ENCODE measurements at places on chromosomes 3 and 15.
A peak's percentile ranks its signal among the peaks of the same experiment; 100 is the strongest.

DNA sequence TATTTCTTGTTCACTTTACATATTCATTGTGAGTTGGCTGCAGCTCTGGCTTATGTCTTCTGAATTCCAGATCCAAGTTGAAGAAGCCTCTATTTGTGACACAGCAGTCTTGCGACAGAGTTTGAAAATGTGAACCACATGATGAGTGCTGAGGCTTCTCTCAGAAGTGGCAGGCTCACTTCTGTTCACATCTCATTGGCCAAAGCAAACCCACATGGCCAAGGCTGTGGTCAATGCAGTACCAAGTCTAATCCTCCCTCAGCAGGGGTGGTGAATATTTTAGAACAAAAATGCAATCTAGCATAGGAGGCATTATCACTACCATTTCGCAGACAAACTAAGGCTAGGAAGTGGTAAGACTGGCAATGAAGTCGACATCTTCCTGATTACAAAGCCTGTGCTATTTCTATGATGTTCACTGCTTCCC is 45.2 kb downstream of the CDCP1 start:
- DNase-seq = no peak

DNA sequence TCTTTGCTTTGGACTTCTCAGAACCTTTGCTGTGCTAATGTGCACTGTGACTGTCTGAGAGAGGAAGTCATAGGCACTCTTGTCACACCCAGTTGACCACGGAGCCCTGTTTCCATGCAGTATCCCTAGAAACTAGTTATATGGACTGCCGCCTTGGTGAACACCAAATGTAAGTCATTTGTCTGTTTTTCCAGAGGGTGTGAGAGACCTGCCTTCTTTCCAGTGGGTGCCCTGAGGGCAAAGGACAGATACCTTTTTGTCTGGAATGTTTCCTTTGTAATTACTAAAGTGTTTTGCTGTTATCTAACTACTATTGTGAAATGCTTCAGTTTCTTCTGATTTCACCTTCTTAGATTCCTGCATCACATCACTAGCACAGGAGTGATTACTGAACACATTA is 91.8 kb downstream of the LARS2 start:
- no peak for DNase-seq

- DNase-seq = no peak
Measured at GRCh38 chr3:182784542-182784941, 8.8 kb upstream of the ATP11B start.

DNA sequence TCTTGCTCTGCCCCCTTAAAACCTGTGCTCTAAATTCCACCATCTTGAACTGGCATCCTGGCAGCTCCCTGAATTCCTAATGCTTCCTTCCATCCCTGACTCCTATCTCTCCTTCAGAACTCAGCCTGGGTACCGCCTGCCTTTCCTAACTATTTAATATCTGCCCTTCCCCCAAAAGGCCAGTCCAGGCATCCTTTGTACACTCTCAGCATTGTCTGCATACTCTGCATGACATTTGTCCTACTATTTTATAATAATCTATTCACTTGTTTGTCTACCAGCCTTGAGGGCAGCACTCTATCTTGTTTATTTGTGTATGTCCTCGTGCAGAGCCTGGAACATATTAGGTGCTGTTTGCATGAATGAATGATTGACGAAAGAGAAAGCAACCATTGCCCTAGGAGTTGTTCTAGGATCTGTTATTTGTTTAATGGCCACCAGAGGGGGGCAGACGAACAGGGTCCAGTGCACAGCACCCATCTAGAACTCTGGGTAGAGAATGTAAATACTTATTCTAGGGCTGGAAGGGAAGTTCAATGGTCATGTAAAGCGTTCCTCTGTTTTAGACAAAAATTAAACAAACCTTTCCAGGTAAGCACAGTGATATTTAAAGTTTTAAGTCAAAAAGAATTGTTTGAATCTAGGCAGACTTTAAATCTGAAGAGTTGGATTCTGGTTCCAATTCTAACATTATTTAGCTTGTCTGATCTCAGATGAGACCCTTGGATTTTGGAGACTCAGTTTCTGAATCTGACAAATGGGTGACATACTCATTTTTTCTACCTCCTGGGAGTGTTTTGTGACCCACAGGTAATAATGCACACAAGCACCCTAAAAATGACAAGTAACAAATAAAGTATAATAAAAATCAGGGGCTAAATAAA is 125.8 kb upstream of the GALNT15 start:
- DNase-seq = peak; percentile 58

GRCh38 chr3:10192953-10193691 is 28.4 kb downstream of the IRAK2 start:
- DNase-seq = no peak

- DNase-seq = no peak
Measured at GRCh38 chr3:45528429-45528828, 66.1 kb upstream of the LIMD1 start.

GRCh38 chr3:152252755-152253154 is 16.0 kb upstream of the MBNL1 start:
- DNase-seq = no peak

GRCh38 chr3:4406746-4407568 is 60.1 kb downstream of the SUMF1 start:
- no peak for DNase-seq

DNA sequence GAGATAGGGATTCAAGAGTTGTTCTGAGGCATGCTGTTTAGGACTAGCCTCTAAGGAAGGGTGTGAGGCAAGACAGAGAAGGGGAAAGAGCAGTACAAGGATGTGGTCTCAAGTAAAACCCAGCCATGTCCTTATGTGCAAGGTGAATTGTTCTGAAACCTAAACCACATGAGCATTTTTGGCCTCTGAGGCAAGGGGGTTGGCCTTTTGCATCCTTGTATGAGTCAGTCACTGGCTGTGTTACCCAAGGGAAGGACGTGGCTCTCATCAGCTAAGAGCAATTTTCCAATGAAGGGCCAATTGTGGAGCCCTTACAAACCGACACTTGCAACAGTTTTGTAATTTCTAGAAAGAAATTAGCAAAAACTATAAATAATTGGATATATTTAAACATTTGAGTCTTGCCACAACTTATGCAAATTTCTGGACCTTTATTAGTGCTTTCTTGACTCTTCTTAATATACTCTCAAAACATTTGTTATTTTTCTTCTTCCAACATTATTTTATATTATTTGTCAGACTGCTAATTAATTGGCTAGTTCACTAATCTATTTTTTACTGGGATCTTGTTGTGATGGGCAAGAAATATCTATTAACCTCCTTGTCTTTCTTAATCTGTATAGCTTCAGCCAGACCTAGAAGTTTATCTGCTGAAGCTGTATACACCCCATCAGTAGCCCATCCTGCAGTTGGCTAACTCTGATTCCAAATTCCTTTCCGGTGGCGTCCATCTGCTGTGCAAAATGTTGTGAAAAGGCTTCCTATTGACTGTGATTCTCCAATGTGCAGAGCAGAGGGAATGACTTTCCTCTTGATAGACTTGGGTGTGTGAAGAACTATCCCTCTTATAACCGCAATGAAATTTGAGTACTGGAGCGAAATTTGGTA is 97.7 kb upstream of the P2RY1 start:
- DNase-seq = no peak

DNA sequence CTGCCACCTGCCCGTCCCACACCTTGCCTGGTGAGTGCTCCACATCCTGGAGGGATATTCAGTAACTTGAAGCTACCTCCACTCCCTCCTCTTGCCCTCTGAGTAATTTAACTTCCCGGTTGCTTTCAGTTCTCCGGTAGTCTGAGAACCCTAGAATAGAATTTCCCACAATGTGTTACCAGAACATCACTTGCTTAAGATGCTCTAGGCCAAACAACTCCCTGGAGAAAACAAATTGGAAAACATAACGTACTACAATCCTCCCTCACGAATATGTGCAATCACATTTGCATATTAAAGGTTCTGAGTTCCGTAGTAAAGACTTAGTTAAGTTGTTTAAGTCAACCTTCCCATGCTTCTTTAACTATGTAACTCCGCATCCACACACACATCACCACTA is 44.8 kb downstream of the SLCO2A1 start:
- DNase-seq = no peak

DNA sequence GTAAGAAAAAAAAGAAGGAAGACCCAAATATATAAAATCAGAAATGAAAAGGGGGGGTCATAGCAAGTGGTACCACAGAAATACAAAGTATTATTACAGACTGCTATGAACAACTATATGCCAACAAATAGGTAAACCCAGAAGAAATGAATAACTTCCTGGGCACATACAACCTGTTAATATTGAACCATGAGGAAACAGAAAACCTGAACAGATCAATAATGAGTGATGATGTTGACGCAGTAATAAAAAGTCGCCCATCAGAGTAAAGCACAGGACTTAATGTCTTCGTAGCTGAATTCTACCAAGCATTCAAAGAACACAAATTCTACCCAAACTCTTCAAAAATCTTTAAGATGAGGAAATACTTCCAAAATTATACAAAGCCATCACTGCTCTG is 921.6 kb upstream of the SEMA6D start:
- DNase-seq = no peak

GRCh38 chr3:179973931-179974361 is 62.8 kb downstream of the PEX5L start:
- DNase-seq = no peak

DNA sequence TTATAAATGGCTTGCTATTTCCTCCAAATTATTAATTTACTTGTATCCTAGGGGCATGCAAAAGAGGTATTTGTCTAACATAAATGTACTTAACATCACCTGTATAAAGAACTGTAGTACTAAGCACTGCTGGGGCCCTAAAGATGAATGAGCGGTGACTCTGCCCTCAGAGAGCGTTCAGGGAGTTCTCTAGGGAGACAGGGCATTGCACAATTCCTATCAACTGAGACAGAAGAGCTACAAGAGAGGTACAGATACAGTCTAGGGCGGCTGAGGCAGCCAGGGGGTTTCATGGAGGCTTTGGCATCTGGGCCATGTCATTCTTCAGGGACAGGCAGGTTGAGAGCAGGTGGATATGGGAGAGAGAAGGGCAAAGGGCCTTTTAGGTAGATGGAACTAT is 39.9 kb upstream of the PARL start:
- no peak for DNase-seq

DNA sequence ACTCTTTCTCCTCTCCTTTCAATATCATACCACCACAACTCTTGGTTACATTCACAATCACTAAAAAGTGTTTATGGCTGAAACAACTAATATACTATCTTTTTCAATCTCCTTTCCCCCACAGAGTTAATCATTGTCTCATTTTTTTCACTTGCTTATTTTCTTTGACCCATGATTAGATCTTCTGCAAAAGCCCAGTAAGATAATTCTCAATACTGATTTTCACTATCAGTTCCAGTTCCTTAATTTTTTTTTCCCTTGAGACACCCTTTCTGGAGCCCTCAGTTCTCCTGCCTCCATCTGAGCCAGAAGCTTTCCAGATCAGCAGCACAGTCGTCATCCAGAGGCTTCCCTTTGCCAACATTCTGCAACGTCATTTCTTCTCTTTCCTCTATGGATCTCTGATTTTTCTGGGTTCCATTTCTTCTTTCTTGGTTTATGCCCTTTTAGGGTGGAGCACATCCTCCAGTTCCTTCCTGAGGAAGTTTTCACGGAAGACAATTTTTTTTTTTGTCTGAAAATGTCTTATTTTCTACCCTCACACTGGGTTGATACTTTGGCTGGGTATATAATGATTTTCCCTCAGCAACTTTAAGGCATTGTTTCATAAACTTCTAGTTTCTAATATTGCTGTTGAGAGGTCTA is 88.7 kb upstream of the C15orf39 start:
- DNase-seq = no peak

- DNase-seq = no peak
Measured at GRCh38 chr3:15616053-15616452, 14.5 kb downstream of the BTD start.

DNA sequence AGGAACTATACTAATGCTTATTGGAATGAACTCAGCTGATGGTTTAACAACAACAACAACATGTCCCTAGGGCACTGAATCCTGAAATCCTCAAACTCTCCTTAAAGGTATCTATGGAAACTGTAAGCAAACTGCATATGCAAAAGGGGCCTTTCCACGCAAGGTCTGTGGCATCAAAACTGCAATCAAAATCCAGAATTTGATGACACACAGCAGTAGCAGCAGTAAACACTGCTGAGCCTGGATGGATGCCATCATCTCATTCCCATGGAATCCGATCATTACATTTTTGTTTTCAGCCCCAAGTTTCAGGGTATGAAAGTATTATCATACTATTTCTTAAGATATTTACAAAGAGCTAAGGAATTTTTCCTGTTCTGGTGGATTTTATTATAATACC is 399.7 kb downstream of the VPS13C start:
- no peak for DNase-seq

DNA sequence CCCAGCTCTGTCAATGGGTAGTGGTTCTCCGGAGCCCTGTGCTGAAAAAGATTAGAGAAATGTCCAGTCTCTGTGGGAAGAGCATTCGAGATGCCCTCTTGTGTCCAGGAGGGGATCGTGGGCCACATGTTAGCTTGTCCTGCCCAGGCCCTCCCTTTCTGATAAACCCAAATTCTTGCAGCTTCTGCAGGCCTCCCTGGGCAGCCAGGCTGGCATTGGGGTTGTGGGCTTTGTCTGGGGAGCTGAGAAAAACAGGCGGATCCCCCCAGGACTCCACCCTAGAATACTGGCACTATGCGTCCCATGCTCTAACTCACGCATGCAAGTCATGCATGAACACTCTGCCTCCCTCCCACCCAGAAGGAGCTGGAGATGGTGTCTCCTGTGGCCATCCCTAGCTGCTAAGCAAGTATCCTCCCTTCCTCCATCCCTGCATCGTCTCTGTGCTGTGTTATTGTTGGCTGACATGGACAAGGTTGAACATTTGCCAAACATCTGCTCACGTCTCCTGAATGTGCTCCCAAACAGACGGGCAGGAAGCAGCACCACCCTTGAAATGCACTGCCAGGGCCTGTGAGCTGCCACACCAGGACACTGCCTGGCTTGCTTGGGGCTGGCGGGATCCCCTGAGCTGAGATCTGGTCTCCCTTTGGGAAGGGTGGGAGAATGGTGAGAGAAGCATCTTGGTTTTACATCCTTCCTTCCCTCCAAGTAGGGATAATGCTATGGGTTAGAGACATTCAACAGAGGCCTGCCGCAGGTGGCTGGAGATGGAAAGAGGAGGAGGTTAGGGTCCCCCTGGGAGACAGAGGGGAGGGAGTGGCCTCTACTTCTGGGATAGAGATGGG is 26.5 kb downstream of the CFAP161 start:
- peak; percentile 89 for DNase-seq

DNA sequence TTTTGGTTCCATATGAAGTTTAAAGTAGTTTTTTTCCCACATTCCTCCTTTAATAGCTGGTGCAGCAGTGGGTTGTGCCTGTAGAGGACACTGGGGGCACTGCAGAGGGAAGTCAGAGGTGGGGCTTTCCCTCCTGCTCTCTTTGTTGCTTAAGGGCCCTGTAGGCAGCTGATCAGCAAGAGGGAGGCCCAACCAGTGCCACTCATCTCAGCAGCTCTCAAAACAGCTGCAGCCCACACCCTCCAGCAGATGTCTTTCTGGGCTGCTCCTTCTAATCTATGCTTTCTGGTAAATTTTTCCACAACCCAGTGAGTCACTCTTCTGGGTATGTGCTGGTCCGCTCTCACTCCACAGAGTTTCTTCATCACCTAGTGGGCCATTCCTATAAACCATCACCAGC is 263.8 kb downstream of the FEZF2 start:
- no peak for DNase-seq
